SJSA1 (cell line): ENCODE measurements at places on chromosomes 4 and X. TPM values are rescaled to one million over a fixed set of nuclear protein-coding genes. Genes with fewer than 3 reads are reported as not detected.
A peak's percentile ranks its signal among the peaks of the same experiment; 100 is the strongest.

GRCh38 chr4:140326395-140326993 lies 47.0 kb upstream of the SCOC start:
- no peak for DNase-seq

DNA sequence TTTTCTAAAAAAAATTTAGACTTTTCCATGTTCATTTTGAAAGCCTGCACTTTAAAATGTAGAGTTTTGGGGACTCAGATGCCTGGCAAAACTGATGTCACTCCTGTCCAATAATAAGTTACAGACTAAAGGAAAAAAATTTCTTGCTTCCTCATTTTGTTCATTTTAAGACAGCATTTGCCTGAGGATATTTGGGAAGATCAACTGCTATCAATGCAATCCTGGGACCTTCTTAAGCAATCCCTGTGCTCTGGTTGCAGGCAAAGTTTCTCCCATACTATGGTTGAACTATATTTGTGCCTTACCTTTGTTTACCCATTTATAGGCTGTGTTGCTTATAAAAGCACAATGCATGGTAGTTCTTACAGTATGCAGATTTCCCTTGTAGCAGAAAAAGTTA lies 280.4 kb downstream of the CFAP47 start:
- no peak for DNase-seq

DNA sequence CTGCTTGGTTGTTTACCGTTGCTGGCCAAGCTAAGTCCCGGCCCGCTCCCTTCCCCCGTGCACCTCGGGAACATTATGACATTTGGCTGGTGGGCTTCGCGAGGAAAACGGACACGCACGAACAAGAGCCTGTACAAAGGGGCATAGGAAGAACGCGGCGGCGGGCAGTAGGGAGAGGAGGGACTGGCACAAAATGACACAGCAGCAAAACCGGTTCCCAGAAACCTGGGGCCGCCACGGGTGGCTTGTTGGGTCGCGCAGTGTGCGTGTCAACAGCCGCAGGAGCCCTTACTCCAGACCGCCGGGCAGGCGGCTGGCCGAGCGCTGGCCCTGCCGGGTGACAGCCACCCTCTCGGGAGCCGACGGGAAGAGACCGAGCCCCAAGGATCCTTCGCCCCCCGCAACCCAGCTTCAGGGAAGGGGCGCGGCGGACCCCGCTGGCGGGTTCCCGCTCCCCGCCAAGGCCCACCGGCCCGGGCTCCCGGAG lies 1.6 kb upstream of the LIN54 start:
- peak; percentile 71 for DNase-seq

SLC49A3 gene
- not detected in 2 replicates for total RNA-seq

PDE5A gene
- total RNA-seq, result 45.0 and 68.1 TPM in 2 replicates

GRCh38 chr4:1011022-1011665 lies at the start of gene FGFRL1:
FGFRL1 (plus strand) TSS chr4:1011626; CDS start chr4:1012486, 860 bp downstream.
- peak; percentile 85 for DNase-seq

- DNase-seq, result no peak
Observed at GRCh38 chr4:85821688-85822455, 346.9 kb downstream of the ARHGAP24 start.

GRCh38 chrX:21734175-21734574 lies 23.7 kb downstream of the SMPX start:
- DNase-seq, result no peak

DNA sequence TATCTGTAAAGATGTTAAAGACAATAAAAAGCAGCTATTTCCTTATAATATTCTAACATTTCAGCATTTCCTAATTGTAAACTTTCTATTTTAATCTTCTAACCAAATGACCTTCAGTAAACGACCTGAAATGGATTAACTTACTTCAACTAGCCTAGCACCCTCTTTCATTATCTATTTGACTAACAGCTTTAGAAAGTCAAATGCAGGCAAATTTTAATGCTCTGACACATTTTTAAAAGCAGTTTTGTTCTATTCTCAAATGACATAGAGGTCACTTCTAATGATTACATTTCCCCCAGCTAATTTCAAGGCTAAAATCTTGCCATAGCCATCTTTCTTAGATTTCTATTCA lies 41.9 kb downstream of the SLC7A11 start:
- DNase-seq, result no peak

DNA sequence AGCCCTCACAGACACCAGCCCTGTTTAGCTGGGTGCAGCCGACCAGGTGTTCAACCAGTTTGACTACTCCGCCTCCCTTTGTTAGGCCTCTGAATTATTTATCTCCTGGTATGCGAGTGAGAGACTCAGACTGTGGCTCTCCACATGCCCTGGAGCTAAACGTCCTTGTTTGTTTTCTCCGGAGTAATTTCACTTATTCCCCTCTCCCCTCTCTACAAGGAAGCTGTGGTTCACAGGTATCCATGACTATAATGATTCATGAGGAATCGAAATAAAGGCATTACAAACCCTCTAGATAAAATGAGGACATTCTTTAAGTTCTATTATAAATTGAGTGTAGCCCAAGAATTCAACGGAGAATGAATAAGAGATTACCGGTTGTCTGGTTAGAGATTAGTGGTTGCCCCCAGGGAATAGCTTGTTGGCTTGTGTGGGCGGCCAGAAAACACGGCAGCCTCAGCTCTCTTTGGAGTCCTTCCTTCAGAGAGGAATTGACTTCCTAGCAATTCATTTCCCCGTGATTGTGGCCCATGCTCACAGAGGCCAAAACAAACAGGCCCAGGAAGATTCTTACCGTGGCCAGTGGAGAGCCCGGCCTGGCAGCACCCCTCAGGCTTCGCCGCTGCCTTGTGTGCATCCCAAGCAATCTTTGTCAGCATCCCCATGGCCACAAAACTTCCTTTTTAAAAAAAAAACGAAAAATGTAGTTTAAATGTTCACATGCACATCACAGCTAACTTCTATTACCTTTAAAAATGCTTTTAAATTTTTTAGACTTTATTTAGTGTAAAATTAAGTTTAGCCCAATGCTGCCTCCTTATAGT lies 60.2 kb upstream of the CBR4 start:
- DNase-seq, result peak; percentile 90

DNA sequence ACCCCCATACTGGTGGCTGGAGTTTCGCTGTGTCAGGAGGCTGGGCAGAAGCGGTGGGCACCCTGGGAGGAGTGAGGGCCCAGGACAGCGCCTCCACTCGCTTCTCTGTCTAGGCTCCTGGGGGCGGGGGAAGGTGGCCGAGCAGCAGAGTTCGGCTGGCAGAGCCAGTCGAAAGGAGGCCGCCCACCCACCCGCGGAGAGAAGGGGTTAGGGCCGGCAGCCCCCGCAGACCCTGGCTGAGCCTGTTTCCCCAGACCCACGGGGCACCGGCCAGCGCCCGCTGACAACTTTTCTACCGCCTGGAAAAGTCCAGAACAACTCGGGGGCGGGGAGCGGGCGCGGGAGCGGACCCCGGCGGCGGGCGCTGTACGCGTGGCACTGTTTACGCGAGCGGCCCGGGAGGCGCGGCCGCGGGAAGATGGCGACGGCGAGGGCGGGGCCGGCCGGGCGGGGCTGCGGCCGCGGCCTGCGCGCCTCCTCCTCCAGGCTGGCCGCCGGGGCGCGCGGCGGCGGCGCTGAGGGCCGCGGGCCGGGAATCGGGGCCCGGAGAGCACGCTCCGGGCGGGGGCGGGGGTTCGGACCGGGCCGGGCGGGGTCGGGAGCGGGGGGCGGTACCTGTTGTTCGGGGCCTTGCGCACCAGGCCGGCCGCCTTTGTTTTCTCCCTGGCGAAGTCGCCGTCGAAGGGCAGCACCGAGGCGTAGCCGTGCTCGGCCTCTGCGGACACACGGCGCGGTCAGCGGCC lies 628 bp downstream of the MXD4 start:
- DNase-seq, result no peak

SSX2 gene
- not detected in 2 replicates for total RNA-seq

DNA sequence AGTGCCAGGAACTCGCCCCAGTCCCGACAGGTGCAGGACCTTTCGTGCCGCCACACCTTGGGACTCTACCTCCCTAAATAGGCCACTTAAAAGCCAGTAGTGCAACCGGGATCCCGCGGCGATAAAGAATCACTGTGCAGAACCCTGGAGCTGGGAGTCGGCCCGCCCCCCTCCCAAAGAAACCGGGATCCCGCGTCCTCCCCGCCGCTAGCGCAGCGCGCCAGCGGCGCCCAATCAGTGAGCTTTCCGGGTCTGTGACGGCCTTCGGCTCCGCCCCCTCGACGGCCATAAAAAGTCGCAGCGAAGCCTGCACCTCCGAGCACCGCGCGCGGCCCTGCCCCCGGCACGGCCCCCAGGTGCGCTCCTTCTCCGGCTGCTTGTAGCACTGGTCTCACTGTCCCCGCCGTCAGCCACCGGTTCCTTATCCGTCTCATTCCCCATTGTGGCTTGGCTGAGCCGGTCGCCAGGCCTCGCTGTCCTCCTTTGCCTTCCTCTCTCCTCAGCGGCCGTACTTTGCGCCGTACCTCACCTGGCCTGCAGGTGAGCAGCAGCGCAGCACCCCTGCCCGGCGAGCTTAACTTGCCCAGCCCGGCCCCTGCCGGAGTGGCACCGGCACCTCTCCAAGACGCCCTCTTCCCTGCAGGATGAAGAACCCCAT lies at the start of gene LRAT:
LRAT (plus strand) TSS at position 318 of the 658 bp plus-strand sequence; CDS start at position 645, 327 bp downstream.
- no peak for DNase-seq

GRCh38 chr4:84875636-84876371 lies 90.7 kb downstream of the WDFY3 start:
- DNase-seq, result no peak

GRCh38 chr4:141388481-141388880 lies 167.8 kb downstream of the ZNF330 start:
- DNase-seq, result no peak

DNA sequence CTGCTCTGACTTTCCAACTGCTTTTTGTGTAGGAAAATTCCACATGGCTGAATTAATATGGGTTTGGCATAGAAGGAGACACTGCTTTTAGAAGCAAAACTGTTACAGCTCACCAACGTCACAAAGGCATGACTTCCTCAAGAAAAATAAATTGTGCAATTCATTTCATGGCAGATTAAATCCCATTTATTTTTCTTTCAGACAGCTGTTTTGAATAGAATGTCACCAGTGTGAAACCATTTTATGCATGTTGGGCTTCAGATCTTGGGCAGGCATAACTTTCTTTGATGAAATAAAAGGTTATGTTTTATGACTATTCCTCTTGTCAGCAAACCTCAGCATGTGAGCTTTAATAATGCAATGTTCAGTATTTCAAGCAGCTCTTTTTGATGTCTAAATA lies 542.8 kb downstream of the GALNTL6 start:
- no peak for DNase-seq

DNA sequence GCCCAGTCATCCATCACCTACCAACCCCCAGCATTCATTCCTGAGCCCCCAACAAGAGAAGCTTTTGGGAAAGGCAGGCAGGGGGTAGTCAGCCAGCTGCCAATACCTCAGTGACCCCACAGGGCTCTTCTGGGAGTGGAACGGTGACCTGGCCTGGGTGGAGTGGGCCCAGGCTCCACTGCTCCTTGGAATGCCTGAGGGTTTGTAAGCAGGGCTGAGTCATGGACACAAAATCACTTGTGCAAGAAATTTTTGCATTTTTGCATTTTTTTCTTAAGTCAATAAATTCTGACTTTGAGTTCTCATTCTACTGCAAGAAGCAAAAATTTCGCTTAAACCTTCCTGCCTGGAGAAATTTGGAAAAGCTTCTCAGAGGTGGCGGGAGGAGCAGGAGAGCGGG lies 18.5 kb downstream of the SORCS2 start:
- DNase-seq, result no peak

QRFPR gene
- total RNA-seq, result not detected in 2 replicates

TNIP2 gene
- 37.2 and 49.7 TPM in 2 replicates for total RNA-seq

CSAG1 gene
- total RNA-seq, result not detected in 2 replicates

DCAF4L1 gene
- total RNA-seq, result not detected in 2 replicates

- DNase-seq, result no peak
Observed at GRCh38 chr4:143140696-143141095, 44.0 kb upstream of the USP38 start.

GRCh38 chr4:165512424-165512823 lies 133.6 kb downstream of the CPE start:
- DNase-seq, result no peak

ATP2B3 gene
- not detected in 2 replicates for total RNA-seq

- no peak for DNase-seq
Observed at GRCh38 chr4:48046059-48046458, 29.5 kb downstream of the NIPAL1 start.

DNA sequence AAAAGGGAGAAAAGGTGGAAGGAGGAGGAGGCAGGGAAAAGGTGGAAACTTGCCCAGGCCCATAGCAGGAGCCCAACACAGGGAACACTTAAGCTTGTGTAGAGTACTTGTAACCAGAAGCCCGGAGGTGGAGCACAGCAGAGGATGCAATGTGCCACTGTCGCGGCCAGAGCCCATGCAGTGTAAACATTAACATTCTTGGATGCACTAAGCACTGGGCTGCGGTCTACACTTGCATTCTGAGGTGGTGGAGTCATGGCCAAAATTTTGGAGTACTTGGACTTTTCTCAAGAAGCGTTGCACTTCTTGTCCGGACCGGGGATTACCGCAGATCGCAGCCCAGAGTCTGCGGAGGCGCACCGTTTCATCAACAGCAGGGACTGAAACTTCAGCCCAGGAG lies 4.5 kb upstream of the RHOXF1 start:
- peak; percentile 72 for DNase-seq

DNA sequence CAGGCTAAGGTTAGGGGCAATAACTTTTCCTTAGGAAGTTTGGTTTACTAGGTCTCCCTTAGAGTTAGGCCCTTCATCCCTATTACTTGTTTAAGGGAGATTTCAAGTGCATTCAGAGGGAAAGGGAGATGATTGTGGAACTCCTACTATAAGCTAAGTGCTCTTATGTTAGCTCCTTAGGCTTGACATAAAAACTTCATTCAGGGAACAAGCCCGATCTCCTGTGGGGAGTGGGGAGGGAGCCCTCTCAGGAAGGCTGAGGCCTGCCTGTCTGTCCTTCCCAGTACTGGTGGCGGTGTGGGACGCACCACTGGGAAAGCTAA lies 8.0 kb downstream of the KLF3 start:
- DNase-seq, result no peak

GRCh38 chr4:23819041-23819511 lies 70.8 kb downstream of the PPARGC1A start:
- DNase-seq, result no peak

GRCh38 chr4:183441276-183441675 lies 3.2 kb upstream of the CDKN2AIP start:
- DNase-seq, result no peak

- no peak for DNase-seq
Observed at GRCh38 chr4:108620933-108621905, 843 bp downstream of the RPL34 start.

DNA sequence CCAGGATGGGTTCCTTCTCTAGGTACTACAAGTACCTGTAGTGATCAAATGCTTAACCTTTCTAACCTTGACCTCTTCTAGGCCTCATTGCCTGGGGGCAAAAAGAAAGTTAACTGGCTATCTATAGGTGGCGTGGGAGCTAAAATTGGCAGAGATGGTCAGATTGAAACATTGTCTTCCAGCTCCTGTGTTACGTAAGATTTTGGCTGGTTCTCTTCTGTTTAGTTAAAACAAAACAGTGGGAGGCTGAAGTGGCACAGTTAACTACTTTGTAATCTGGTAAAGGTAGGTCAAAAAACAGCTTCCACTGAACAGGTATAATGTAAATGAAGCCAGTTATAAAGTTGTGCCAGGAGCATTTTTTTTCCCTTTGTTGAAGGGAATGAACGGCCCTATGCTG lies 115.2 kb downstream of the MBNL3 start:
- no peak for DNase-seq
